PC-9 (cell line): ENCODE measurements at places on chromosomes 12 and 14.

DNA sequence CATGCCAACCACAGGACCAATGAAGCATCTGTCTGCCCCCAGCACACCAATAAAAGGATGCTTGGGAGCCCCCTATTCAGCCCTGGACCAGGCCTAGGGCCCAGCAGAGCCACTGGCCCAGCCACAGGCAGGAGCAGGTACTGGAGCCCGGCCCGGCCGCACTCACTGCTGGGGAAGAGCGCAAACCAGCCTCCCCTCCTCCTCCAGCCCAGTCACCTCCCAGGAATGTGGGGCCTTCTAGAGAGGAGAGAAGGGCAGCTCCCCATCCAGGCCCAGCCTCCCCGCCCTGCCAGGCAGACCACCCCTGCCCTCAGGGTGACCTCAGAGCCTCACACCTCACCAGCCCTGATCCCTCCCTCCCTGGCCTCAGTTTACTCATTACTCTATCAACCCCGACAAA, 56.2 kb downstream of the CCNK start:
- no peak for DNase-seq

GRCh38 chr12:116880213-116880816, 926 bp downstream of the HRK start:
- DNase-seq: no peak

GRCh38 chr12:130335517-130336392, 1.9 kb upstream of the PIWIL1 start:
- DNase-seq: no peak

DNA sequence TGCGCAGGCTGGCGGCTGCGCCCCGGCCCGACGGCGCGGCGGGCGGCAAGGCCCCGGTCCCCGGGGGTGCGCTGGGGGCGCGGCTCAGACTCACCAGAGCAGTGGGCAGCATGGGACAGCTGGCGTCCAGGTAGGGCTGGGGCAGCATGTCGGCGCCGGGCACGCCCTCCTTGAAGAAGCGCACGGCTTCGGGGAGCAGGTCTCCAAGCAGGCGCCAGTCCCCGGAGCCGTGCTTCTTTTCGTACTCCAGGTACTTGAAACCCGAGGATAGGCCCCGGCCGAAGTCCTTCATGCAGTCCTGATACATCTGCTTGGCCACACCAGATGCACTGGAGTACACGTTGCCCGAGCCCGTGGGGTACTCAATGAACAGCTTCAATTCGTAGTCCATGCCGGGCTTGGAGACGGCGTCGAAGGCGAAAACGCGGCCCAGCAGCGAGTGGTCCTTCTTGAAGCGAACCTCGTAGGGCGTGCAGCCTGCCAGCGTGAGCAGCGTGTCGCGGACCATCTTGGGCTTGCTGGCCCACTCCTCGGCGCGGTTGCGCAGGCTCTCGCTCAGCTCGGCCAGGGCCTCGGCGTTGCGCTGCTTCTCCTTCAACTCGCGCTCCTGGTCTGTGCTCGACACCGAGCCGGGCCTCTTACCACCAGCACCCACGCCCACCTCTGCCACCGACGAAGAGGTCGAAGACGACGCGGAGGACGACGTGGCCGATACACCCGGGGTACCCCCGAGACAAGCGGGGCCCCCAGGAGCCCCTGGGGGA, 2.2 kb downstream of the IRF2BPL start:
- peak; percentile 73 for DNase-seq

DNA sequence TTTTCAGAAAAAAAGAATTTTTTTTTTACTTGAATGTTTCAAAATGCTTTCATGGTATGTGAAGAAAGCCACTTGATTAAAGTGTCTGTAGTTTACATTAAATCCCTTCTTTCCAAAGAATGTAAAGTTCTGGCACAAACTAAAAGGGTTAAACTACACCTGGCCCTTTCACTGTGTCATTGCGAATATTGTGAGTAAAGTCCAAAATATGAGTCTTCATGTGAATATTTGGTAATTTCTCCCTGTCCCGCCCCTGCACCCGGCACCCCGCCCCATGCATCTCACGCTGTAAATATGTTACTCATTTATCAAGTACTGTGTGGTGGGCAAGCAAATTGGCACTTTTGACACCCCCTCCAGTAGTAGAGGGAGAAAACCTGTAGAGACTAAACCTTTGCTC, 274.7 kb downstream of the TTC6 start:
- no peak for DNase-seq

GRCh38 chr12:77625441-77625840, 205.3 kb upstream of the NAV3 start:
- no peak for DNase-seq

GRCh38 chr14:58280954-58281787, 17.2 kb upstream of the ARID4A start:
- peak; percentile 53 for DNase-seq
